ENCODE measurements at places on chromosomes 7 and 10.

GRCh38 chr7:157974678-157975230 lies 612.9 kb downstream of the PTPRN2 start:
- DNase-seq = no peak

DNA sequence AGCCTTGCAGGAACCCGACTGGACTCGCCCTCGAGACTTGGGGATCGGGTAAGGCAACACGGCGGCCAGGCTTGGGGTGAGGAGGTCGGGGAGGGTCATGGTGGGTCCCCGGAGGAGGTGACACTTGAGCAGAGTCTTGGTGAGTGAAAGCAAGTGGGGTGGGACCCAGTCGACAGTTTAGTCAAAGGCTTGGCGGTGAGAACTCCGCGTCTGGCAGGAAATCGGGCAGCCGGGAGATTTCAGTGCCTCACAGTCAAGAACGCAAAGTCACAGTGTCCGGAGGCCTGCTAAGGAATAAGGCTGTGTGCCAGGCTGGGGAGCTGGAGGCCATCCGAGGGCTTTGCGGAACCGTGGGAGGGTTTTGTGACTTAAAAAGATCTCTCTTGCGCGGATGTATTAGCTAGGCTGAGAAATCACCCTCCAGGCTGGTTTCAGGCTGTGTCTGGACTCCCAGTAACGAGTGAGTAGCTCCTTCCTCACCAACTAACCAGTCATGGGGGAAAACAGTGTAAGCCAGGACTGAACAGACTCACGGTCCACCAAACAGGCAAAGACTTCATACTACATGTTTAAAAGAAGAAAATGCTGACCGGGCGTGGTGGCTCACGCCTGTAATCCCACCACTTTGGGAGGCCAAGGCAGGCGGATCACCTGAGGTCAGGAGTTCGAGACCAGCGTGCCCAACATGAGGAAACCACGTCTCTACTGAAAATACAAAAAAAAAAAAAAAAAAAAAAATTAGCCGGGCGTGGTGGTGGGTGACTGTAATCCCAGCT lies 613 bp downstream of the AP5Z1 start:
- DNase-seq = no peak

DNA sequence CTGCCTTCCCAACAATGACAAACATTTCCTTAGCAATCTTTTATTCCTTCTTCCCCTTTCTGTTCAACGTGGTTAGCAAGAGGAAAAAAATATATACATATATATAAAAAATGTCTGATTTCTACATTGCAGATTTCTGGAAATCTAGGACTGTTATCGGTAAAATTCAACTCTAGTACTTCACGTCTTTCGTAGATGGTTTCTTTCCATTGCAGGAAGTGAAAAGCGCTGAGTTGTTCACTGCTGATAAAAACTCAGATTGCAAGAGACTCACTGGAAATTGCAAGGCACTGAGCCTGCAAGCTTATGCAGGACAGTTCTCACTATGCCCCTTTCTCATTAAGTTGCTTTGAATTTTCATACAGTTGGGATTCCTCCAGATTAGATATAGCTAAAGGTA lies 23.9 kb downstream of the KIN start:
- no peak for DNase-seq

- no peak for DNase-seq
These were observed 339.8 kb downstream of the RNLS start for GRCh38 chr10:88243202-88243744.

DNA sequence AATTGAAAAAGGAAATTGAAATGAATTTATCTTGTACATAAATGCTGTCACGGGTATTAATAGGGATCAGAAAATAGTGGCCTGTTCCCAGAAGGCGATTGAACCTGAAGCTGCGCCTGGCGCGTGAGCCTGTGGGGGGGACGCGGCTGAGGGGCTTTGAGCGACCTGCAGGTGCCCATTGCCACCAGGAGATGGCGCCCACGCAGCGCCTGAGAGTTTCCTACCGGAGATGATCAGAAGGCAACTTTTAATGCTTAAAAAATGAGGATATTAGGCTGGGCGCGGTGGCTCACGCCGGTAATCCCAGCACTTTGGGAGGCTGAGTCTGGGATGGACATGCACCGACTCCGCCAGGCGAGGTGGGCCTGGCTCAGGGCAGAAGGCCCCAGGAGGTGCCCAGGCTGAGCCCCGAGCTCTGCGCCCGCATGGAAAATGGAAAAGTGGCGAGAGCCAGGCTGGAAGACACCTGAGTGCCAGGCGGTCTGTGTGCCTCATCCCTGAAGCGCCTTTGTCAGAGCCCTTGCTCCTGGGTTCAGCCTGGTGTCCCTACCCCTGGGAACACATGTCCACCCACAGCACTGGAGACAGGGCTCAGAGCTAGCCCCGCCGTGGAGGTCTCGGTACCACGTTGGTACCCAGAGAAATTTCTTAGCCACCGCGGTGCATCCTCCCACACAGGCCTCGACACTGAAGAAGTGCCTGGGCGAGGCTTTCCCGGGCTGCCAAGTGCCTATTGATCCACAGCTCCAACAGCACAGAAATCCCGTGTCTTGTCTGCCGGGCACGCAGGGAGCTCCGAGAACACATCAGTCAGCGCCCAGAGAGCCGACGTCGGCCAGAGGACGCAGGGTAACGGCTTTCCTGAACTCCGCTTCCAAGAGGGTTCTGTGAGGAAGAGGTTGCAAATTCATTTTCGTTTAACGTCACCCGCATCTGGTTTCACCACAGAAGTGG lies 117.4 kb downstream of the INPP5A start:
- peak; percentile 78 for DNase-seq

DNA sequence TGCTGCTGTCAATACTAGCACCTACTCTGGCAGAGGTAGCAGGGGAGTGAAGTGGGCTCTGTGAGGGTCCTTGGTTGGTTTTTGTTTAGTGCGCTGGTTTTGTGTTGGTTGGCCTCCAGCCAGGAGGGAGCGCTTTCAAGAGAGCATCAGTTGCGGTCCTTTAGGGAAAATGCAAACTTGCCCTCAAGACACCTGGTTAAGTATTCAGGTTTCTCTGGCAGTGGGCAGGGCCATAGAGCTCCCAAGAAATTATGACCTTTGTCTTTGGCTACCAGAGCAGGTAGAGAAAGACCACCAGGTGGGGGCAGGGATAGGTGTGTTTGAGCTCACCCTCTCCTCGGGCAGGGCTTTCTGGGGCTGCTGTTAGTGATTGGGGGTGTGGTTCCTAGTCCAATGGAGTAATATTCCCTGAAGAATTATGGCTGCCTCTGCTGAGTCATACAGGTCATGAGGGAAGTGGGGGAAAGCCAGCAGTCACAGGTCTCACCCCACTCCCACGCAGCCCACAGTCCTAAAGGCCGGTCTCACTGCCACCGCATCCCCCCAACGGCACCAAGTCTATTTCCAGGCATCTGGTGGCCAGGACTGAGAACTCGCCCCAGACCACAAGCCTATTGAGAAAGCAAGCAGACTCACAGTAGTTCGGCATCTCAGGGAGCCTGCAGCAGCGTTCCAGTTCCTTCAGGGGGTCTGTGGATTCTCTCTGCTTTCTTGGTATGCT lies 280.5 kb downstream of the SFMBT2 start:
- peak; percentile 73 for DNase-seq

- DNase-seq = no peak
These were observed 21.2 kb downstream of the CEP41 start for GRCh38 chr7:130419658-130420057.

- no peak for DNase-seq
These were observed 55.4 kb downstream of the TBXAS1 start for GRCh38 chr7:139884441-139884840.

- DNase-seq = no peak
These were observed 27.5 kb upstream of the NAMPT start for GRCh38 chr7:106312099-106312871.

DNA sequence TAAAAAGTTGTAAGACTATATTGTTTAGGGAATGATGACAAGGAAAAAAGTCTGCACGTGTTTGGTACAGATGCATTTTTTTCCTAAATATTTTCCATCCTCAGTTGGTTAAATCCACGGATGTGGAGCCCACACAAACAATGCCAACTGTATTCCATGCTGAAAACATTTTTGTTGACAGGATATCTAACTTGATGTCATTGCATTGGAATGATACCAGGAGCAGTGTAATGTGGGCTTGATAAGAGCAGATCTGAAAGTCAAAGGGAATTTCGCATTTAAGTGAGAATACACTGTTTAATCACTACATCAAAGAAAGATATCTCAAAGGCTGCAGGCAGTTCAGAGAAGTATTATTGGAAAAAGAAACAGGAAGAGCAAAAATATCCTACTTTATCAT lies 49.5 kb upstream of the TMEM140 start:
- no peak for DNase-seq

DNA sequence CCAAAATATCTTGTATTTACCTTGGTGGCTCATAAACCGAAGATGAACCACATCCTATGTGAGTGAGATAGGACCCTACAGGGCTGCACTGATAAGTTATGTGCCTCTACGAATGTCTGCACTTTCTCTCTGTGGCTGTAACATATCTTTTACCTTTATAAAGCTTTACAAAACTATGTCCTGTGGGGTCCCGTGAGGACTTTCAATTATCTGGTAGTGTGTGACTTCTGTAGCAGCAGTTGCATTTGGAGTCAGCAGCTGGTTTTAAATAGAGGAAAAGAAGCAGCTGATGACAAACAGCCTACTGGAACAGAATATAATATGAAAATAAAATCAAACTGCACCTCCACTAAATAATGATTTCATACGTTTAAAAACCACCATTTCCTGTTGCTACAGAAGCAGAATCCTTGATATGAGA lies 222.4 kb upstream of the GNAI1 start:
- no peak for DNase-seq

GRCh38 chr10:119784340-119785067 lies 58.7 kb downstream of the INPP5F start:
- DNase-seq = no peak

- no peak for DNase-seq
These were observed 102.3 kb upstream of the NUPR2 start for GRCh38 chr7:56218510-56218909.

GRCh38 chr10:126527645-126528314 lies 139.5 kb upstream of the ADAM12 start:
- DNase-seq = no peak

GRCh38 chr10:78371136-78371535 lies 337.5 kb downstream of the RPS24 start:
- DNase-seq = no peak

DNA sequence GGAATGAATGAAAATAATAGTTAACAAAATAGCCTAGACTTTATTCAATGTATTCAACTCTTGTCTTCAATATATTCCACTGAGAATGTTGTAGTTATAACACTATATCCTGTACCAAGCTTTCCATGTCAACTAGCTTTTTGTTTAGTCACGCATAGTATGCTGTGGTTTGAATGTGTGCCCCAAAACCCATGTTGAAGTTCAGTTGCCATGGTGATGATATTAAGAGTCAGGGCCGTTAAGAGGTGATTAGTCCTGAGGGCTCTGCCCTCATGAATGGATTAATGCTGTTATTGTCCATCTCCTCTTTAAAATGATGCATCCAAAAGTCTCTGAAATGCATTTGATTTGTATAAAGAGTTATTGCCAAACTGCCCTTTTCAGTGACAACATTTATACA lies 887.6 kb downstream of the NRG3 start:
- no peak for DNase-seq

- DNase-seq = no peak
These were observed 155.2 kb upstream of the BMPER start for GRCh38 chr7:33750177-33750576.

GRCh38 chr10:86556532-86556931 lies 34.9 kb upstream of the WAPL start:
- no peak for DNase-seq

DNA sequence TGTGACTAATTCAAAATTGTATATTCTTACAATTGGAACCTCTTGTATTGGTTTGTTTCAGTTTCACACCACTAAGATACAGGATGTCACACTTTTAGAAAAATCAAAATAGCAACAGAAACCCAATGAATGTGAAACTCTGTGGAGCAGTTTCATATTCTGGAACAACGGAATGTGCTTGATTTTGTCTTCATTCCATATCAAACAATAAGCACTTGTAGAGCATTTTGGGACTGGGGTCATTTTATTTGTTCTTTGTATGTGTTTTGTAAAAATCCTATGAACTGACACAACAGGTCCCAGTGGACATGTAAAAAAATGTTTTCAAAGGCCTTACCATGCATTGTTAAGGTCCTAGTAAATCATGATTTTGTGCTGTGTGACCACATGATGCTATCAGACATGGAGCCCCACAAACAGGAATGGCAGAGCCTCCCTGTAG lies 123.1 kb downstream of the DKK1 start:
- DNase-seq = no peak
